Stimulated activated CD8-positive, alpha-beta memory T cell treated with anti-CD3 and anti-CD28 coated beads, Interleukin-7, amount 100 ng/mL, for 1 hour (primary cell): ENCODE measurements at places on chromosomes 2 and 18.

- no peak for DNase-seq
Measured at GRCh38 chr2:178072383-178073301, at the start of gene PDE11A. Gene PDE11A (minus strand): TSS chr2:178072777. CDS start chr2:178072437, 340 bp downstream.

- DNase-seq, result no peak
Measured at GRCh38 chr2:142286618-142287017, 155.8 kb upstream of the LRP1B start.

DNA sequence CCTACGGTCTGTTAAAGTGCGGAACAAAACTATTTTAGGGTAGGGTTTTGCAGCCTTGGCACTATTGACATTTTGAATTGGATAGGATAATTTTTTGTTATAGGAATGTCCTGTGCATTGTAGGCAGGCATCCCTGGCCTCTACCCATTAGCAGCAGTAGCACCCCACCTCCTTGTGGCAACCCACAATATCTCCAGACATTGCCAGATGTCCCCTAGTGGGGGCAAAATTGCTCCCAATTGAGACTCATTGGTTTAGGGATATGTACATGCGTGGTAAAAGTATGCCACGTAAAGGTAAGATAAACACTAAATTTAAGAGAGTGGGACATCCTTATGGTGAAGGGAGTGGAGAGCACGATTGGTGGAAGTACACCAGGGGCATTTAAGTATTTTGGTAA lies 4.6 kb downstream of the MIB1 start:
- DNase-seq, result no peak

GRCh38 chr2:201860636-201861066 lies 54.3 kb downstream of the CDK15 start:
- no peak for DNase-seq

DNA sequence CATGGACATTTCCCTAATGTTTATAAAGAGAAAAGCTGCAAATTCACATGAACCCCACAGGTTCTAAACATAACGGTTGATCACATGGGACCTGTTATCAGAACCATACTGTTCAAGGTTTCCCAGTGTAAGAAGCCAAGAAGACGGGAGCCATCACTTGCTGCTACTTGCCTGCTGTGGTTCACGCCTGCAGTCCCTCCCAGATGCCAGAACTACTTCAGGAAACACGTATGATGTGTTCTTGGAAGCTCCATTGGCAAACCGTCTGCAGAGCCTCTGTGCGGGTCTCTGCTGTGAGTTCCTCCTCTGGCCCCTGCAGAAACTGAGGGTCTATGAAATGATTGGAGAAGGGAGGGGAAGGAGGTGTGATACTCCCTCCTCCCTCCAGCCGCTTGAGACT lies 75.2 kb downstream of the CABLES1 start:
- no peak for DNase-seq

- DNase-seq, result no peak
Measured at GRCh38 chr2:80476535-80477117, 172.1 kb upstream of the LRRTM1 start.

DNA sequence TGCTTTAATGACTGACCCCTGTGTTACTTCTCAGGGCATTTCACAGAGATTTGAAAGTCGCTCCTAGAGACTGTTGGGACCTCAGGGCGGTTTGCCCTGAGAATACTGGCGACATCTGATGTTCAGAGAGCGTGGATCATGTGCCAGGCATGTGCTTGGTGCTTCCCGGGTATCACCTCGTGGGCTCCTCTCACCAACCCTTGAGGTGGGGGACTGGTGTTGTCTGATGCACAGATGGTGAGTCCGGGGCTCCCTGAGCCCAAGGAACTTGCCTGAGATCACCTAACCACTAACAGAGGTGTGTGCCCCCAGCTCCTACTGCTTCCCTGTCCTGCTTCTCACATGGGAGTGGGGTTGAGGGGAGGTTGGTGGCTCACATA lies 16.2 kb downstream of the ATOH8 start:
- no peak for DNase-seq

GRCh38 chr2:152434395-152435182 lies 99.6 kb downstream of the FMNL2 start:
- no peak for DNase-seq

GRCh38 chr18:64752707-64753106 lies 603.8 kb upstream of the LINC00305 start:
- DNase-seq, result no peak

DNA sequence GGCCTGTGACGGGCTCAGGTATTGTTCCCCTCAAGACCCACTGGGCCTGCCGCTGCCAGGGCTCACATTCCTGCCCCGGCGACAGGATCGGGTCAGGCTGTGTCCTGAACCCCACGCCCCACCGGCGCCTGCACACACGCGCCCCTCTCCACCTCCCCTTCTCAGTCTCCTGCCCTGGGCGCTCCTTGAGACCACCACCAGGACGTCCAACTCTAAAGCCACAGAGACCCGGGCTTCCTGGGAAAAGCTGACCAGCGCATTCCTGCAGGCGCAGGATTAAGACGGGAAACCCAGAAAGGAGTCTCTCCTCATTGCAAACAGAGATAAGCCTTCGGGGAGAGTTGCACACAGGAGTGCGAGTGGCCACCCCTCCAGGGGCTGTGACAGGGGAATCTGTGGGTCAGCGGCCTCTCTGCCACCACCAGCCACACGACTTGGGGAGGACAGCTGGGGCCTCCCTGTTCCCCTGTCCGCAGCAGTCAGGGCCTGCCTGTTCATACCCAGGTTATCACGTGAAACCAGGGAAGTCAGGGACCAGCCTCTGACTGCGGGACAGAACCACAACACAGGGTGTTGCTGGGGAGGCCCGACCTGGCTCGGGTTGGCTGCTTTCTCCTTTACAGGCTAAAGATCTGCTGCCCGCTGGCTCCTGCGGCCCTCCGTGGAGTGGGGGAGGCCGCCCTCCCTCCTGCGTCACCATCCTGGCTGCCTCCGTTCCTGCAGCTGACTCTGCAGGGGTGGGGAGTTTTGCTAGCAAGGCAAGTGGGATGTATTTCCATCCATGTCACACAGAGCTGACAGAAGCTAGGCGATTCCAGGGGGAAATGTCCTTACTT lies 88.8 kb downstream of the ZCCHC2 start:
- DNase-seq, result no peak

- no peak for DNase-seq
Measured at GRCh38 chr2:241116606-241117560, 14.8 kb upstream of the MTERF4 start.

DNA sequence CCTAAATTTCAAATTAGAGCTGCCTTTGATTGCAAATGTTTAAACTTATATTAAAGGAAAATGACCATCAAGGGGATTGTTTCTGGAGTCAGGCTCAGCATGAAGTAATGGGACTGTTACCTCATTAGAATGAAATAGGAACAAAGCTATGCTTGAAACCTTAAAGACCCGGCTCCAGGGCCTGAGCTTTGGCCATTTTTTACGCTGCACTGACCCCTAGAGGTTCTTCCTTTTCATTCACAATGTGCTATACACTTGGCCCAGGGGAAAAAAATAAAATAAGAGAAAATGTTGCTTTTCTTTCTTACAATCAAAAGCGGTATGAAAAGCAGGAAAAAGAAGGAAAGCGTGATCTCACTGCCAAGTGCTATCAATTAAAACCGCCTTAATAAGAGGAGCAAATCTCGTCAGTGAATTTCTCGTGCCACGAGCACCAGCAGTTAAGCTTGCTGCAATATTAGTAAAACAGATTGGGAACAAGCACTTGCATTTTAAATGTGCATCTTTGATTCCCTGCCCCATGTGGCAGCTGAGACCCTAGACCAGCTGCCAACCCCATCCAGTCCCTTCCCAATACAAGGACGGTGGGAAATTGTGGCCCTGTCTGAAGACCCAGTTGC lies 96.6 kb downstream of the MBD2 start:
- no peak for DNase-seq

DNA sequence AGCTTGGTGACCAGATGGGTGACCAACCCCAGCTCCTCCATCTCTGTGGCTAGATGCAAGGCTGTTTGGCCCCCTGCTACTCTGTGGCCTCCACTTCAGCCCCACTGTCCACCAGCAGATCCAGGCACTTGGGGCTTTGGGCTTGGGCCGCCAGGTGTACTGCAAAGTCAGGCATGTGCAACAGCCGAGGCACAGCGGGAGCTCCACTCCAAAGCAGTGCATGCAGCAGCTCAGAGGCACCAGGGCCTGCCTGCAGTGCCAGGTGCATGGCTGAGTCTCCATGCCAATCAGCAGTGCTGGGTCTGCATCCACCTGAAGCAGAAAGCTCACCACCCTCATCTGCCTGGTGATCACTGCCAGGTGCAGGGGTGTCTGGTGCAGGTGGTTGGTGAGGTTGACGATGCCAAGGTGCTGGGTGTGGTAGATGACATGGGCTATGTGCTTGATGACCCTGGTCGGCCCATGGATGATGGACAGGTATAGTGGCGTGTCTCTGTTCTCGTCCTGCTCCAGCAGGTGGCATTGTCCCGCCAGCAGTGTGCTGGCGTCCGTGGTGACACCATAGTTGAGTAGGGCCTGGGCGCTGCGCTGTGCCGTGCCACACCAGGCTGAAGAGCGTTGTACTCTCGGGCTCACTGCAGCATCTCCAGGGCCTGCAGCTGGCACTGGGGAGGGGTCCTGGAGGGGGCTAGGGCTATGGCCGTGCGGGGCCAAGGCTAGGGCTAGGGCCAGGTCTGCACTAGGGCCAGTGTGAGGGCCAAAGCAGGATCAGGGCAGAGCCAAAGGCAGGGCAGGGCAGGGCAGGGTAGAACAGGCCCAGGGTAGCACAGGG lies 1.0 kb upstream of the ANKRD62 start:
- DNase-seq, result no peak

GRCh38 chr2:180161415-180161814 lies 154.3 kb upstream of the CWC22 start:
- DNase-seq, result no peak

DNA sequence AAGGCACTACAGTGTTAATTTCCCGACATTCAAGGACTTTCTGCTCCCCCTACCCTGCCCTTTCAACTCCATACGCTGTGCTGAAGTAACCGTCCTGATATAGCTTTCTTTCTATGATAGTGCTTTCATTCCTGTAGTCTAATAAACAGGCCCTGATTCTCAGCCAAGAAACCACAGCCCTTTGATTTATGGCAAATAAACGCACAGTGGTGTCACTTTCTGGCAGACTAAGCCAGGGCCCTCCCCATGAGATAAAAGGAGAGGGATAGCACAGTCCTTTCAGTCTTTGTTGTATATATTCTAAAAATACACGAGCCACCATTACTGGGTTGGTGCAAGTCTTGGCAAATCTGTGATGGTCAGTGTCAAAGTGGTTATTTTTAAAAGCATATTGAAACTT lies 291.2 kb downstream of the ALPK2 start:
- no peak for DNase-seq

DNA sequence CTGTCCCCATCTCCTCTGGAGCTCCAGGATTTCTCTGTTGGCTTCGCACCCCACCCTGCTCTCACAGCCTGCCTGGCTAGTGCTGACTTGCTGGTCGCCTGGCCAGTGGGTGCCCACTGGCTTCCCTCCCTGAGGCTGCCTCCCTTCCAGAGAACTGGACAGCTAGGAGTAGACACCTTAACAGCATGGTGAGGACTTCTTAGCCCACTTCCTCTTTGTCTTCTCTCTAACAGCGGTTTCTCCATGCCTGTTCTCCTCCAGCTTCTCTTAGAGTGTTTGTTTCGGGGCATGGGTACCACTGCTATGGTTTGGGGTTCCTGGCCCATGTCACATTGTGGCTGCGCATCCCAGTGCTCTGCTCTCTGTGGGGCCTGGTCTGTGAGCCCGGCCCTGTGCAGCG lies 37.1 kb downstream of the ZNF532 start:
- no peak for DNase-seq

DNA sequence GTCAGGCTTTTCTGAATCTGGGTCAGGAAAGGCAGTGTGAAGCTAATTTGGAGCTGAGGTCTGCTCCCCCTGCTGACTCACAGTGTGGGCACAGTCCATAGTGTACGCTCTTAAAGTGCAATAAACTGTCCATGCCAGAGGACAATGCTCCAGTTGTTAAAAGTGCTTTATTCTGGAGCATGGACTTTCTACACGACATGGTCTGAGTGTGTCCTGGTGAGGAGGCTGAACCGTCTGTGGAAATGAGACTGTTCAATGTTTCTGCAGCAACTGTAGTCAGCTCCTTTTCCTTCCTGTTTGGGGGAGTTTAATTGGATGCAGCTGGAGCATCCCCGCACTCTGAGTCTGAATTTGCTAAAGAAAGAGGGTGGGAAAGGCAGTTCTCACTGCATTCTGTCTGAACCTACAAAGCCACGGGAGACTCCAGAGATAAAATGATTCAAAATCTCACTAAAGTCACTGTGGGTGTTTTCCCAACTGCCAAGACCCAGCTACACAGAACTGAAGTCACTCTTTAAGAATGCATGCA lies 110.2 kb upstream of the TRIB2 start:
- DNase-seq, result no peak

DNA sequence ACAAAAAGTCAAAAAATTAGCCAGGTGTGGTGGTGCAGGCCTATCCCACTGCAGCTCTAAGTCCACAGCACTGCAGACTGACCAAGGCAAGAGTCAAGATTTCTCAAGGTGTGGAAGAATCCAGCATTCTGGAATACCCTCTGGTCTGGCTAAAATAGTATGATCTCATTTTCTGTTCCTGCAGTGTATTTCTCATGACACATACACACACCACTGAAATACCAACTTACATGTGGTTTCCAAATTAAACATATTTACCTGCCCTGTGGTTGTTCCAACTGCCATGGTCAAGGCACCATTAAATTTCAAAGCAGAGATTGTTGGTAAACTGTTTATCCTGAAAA lies 30.9 kb downstream of the NOL10 start:
- DNase-seq, result no peak

DNA sequence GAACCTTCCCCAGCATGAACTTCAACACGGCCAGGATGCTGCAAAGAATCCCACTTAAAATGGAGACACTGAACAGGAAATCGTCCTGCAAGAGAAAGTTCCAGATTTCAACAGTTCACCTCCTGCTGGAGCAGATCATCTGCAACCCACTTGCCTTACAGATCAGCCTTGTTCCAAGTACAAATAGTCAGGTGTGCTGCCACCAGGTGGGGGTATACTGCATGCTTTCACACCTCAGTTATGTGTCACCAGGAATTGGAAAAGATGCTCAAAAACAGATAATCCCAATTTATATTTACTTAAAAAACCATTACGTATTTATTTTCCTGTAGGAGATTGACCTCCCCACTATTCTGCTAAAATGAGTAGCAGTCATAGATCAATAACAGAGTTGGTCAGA lies 212.3 kb downstream of the MGAT5 start:
- no peak for DNase-seq

DNA sequence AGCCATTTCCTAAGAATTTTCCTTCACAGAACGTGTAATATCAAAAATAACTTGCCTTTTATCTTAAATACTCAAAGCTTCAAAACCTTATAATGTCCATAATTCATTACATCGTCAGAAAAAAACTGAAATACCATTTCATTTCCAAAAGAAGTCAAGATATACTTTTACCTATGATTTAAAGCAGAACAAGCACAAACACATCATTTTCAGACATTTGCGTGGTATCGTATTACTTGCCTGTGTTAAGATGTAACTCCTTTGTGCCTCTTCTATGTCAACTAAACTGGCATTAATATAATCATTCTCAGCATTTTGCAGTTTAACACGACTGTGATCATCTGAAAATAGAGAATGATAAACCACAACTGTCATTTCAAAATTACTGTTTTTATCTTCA lies 47.5 kb downstream of the PTPN2 start:
- DNase-seq, result no peak

GRCh38 chr18:56460581-56460980 lies 177.8 kb downstream of the TXNL1 start:
- DNase-seq, result no peak

- no peak for DNase-seq
Measured at GRCh38 chr2:145927131-145927950, 1407.4 kb upstream of the ZEB2 start.

GRCh38 chr18:3995476-3996102 lies 459.5 kb downstream of the DLGAP1 start:
- no peak for DNase-seq
